ENCODE measurements at places on chromosomes 3 and 15. TPM values are rescaled to one million over a fixed set of nuclear protein-coding genes. Genes with fewer than 3 reads are reported as not detected.

DNA sequence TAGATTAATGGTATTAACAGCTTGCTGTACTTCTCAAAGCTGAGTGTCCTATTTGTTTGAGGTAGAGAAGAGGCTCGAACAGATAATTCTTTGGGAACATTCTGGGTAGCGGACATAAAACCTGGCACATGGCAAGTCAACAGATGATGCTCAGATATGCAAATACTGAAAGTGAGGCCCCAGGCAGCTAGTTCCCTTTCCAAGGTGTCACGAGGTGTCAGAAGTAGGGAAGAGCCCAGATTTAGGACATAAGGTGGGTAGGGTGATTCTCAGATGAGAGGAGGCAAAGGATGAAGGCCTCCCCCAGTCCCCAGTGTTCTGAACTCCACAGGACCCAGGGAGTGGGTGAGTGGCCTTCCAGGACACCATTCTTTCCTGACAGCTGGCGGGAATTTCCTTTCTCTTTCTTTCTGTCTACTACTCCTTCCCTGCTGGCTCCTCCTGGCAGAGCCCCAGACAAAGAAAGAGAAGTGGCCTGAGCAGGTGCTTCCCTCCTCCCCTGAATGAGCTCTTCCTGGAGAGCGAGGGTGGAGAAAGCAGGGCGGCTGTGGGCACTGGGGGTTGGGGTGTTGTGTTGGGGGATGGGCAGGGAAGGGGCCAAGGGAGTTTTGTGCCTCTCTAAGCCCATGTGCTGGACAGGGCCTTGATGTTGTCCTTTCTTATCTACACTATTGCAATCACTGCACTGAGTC lies 87.5 kb downstream of the CORO2B start:
- DNase-seq: no peak

DNA sequence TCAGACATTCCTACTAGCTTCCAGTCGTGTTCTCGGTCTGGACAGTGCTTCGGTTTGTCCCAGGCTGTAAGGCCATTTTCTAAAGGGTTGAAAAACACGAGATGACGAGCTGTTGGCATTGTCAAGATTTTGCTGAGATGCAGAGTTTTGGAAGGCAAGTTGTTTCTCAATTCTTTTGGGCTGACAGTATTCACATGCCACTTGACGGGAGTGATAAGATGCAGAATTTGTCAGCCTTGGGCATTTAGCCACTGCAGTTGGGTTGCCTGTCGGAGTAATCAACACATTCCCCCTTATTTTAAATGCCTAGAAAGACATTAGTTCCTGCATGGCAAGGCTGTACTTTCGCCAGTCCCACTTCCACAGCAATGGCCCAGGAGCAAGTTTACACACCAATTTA lies 245.2 kb downstream of the NR1D2 start:
- no peak for DNase-seq

DNA sequence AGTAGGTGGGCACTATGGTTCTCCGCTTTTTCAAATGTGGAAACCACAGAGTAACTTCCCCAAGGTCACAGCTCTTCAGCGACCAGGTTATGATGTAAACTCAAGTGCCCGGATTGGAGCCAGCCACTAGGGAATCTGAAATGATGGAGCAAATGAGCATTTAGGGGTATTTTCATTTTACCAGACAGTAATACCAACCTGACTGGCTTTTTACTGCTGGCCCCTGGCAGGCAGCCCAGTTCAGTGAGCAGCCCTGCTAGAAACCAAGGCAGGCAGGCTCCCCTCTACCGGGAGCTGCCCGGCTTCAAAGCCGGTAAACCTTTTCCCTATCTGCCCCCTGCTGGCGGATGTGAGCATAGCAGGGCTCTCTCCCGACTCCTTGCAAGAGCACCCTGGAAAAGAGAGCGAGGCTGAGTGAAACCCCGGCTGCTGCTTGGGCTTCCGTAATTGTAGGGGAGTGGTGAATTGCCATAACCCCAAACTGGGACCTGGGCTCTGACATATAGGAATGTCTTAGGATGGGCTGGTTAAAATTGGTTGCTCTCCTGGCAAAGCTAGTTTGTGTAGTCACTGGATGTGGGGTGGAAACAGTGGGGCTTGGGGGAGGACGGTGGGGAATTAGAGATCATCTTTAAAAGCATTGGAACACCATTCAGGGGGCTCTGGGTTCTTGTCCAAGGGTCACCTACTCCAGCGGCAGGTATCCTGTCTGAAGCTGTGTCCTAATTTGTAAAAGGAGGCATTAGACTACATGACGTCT lies 98.0 kb upstream of the TNFAIP8L3 start:
- DNase-seq: peak; percentile 89

The CD276 gene
- 55.0 TPM for total RNA-seq

GRCh38 chr3:57100046-57100695 lies 39.7 kb downstream of the SPATA12 start:
- DNase-seq: no peak

DNA sequence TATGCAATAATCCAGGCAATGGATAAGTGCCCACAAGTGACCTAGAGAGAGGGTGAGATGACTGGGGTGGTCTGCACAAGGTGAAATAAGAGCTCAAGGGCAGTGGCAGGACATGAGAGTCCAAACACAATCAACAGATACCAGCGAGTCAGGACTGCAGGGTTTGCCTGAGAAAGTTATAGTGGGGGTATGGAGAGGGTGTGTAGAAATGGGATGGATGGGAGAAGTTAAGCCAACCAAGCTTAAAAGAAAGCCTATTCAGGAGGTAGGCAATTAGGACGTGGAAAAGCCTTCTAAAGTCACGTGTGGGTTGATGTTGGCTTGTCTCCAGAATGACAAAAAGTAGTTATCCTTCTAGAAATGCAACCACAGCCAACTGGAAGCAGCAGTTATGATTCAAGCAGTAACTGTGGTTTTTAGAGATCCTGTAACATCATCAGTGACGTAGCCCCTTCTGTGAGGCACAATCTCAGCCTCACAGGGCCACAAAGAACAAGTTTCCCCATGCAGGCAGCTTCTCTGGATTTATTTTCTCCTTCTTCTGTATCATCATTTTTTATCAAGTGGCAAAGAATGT lies 56.1 kb downstream of the FAM174B start:
- DNase-seq: no peak

The THAP10 gene
- total RNA-seq: 2.4 TPM

The IQCF5 gene
- total RNA-seq: not detected

DNA sequence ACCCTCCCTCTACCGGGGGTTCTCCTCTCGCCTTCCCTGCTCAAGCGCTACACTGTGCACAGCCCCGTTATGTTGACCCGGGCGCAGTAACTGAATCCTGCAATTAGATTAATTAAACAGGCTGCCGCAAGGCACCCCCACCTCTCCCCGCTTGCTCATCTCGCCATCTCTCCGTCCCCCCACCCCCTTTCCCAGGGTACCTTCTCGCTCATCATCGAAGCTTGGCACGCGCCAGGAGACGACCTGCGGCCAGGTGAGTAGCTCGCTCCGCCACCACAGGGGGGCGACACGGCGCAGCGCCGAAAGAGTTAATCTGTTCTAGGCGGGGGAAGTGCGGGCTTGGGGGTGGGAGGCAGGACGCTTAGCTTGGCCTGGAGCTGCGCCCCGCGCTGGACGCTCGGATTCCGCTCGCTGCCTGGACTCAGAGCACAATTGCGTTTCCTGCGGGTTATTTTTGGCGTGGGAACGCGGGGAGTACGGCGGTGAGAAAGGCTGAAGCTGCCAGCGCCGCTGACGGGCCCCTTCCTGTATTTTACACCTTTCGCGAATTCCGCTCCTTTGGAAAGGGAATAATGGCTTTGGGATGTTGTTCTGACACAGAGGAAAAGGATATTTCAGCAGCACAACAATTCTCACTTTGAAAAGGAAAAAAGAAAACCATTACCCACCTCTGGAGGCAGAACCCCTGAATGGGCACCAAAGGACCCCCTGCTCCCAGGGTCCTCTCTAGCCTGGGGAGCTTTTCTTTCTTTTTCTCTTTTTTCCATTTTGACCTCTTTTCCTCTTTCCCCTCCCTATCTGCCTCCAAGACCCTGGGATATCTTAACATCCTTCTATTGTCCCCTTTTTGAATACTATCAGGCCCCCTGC lies 1.5 kb downstream of the DLL4 start:
- DNase-seq: peak; percentile 69

The GOLGA6L4 gene
- 1.6 TPM for total RNA-seq

The LEKR1 gene
- 5.8 TPM for total RNA-seq

The EHHADH gene
- total RNA-seq: 11.5 TPM

DNA sequence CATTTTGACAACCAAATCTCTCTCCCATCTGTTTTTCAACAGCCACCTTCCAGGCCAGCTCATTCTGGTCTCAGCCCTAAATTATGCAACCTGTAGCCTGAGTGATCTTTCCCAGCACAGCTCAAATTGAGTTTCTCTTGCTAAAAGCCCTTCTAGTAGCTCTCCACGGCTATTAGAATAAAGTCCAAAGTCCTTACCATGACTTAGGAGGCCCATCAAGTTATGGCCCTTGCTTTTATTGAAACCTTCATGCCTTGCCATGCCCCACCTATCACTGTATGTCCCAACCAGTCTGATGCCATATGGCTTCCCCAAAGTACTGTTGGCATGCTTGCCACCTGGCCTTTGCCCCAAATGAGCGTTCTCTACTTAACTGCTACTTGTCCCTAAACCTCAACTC lies 303.5 kb upstream of the GADL1 start:
- DNase-seq: no peak

- DNase-seq: no peak
These were observed 212.8 kb downstream of the TBC1D5 start for GRCh38 chr3:17529677-17530076.

The BCHE gene
- 5.8 TPM for total RNA-seq

The COL6A5 gene
- total RNA-seq: 4.5 TPM

DNA sequence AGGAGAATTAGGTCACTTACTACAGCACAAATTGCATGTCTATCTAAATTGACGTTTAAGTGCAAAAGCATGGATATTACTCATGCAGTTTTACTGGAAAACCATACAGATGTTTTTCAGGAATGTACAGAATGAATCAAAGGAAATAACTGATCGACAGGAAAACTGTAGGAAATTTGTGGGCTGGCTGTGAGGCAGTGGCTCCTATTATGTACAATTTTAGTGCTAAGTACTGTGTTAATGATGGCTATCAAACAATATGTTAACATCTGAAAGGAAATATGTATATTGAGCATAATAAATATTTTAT lies 6.9 kb downstream of the NUDT16 start:
- no peak for DNase-seq

DNA sequence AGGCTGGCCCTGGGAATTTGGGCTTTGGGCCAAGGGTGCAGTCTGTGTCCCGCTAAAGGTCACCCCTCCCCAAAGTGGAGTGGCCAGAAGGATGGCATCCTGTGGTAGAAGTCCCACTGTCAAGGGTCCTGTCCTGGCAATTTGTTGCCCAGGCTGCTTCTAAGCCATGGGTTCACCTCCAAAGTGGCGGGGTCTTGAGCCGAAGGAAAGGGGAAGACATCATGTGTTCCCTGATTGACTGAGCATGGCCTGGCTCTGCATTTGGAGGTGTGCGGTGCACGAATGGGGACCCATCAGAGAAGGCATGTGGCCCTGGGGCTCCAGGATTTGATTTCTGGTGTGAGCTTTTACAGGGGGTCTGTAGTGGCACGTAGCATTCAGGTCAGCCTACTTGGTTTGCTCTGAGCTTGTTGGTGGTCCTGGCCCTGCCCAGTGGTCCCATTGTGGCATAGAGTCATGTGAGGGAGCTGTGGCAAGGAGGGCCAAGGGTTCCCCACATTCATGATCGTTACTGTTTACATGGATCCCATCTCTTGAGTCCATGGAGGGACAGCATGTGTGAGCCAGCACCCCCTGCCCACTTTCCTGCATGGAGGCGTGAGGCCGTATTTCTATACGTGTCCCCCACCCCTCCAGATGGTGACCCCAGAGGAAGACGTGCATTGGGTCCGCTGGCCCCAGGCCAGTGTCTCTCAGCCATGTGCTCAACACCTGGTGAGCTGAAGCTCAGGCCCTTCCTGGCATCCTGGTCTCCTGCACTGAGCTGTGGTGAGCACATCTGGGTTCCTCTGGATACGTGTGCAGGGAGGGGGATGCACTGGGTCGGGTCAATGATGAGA lies 225.1 kb downstream of the SNRPN start:
- DNase-seq: peak; percentile 24

The ROPN1 gene
- not detected for total RNA-seq

GRCh38 chr3:6250167-6250566 lies 610.7 kb upstream of the GRM7 start:
- no peak for DNase-seq

The FAM219B gene
- 92.2 TPM for total RNA-seq

GRCh38 chr3:172213200-172213599 lies 173.8 kb downstream of the FNDC3B start:
- no peak for DNase-seq

The MINAR1 gene
- total RNA-seq: 0.30 TPM

The CSPG4 gene
- total RNA-seq: 15.0 TPM

GRCh38 chr3:63538919-63539318 lies 113.6 kb upstream of the SNTN start:
- DNase-seq: no peak

Data from lower lobe of right lung (tissue), 2 donors.